ENCODE measurements at places on chromosomes 4 and X. TPM values are rescaled to one million over a fixed set of nuclear protein-coding genes. Genes with fewer than 3 reads are reported as not detected.

Gene IL3RA
- 0.09 TPM for total RNA-seq

Gene PPA2
- 78.9 TPM for total RNA-seq

Gene PWWP3B
- total RNA-seq, result 8.1 TPM

Gene MSL3
- total RNA-seq, result 29.4 TPM
